ENCODE measurements at places on chromosomes 12 and 14.
A peak's percentile ranks its signal among the peaks of the same experiment; 100 is the strongest.

DNA sequence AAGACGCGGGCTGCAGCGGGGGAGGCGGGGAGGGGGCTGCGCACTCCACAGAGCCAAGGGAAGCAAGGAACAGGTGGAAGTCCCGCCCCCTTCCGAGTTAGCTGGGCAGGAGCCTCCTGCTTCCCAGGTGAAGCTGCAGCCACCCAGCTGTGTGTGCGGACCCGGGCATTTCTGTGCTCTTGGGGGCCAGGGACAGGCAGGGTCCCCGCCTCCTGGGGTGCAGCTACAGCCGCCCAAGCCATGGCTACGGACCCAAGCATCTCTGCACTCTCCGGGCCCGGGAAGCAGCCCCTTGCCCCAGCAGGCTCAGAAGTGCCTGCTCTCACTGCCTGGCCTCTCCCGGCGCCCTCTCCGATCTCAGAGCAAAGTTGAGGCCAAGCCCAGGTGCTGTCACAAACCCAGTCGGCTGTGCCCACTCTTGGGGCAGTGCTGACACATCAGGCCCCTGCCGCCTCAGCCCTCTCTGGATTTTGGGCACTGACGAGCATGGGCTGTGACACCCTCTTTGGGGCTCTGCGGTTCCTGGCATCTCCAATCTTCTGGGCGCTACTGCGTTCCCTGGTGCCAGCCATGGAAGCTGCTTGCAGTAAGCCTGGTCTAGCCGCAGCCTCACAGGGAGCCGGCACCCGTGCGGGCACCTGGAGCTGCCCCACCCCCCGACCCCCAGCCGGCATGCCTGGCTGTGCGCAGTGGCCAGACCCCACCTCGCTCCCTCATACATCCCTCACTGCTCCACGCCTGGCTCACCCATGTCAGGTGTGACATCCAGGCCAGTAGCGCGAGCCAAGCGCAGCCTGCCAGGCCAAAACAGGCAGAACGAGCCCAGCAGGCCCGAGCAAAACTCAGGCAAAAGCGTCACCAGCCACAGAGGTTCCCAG, 8.5 kb upstream of the MGAT4C start:
- DNase-seq = no peak

DNA sequence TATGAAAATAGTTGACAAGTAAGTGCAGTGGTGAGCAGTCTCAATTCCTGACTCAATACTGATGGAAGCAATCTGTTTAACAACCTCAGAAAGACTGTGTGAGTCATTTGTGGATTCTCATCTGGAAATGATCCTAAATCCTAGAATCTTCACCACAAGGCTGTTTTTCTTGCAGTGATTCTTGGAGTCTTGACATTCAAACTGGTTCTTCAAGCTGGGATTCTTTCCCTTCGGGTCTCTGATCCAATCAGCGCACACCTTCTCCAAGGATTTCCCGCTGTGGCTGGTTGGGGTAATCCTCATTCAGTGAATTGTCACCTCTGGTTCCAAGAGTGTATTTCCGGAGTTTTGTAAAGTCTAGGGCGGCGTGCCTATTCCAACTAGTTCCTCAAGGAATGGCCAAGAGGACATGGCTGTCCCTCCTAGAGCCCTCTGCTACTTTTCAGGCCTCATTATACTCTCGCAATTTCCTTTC, 37.7 kb upstream of the FOXJ2 start:
- no peak for DNase-seq

DNA sequence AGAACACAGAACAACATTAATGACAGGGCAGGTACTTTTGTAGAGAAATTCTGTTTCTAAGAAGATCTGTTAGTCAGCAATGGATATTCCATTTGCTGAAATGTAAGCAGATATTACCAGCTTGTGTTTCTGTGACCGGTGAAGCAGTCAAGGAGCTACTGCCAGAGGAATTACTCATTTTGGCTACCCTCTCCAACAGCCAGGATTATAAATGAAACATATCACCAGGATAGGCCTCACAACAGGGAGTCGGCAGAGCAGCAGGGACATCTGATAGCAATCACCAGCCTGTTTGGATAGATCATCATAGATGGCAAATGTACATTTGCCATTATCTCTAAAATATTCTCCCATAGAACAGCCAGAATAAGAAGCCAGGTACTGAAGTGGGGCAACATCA, 440.7 kb downstream of the KCNH5 start:
- DNase-seq = no peak

DNA sequence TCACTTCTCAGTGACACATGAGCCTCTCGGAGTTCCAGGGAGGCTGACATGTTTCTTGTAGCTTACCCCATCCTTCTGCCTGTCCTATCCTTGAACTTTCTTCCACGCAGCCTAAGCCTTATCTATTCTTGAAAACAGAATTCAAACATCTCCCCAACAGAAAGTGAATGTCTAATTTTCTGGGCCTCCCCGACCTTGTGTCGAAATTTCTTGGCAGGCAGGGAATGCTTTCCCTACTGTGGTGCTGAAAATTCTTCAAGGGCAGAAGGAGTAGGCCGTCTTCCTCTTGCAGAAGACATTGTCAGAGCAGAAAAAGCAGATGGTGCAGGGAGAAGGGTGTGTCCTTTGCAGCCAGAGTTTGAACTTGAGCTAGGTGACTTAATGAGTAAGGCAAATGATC, 63.0 kb upstream of the TCL1B start:
- DNase-seq = no peak

- peak; percentile 37 for DNase-seq
Observed at GRCh38 chr12:116537101-116537904, 21.9 kb upstream of the MAP1LC3B2 start.

- DNase-seq = peak; percentile 82
Observed at GRCh38 chr14:20782280-20782890, 1.3 kb downstream of the RNASE6 start.

- DNase-seq = no peak
Observed at GRCh38 chr14:65195042-65195719, 92.9 kb upstream of the MAX start.

DNA sequence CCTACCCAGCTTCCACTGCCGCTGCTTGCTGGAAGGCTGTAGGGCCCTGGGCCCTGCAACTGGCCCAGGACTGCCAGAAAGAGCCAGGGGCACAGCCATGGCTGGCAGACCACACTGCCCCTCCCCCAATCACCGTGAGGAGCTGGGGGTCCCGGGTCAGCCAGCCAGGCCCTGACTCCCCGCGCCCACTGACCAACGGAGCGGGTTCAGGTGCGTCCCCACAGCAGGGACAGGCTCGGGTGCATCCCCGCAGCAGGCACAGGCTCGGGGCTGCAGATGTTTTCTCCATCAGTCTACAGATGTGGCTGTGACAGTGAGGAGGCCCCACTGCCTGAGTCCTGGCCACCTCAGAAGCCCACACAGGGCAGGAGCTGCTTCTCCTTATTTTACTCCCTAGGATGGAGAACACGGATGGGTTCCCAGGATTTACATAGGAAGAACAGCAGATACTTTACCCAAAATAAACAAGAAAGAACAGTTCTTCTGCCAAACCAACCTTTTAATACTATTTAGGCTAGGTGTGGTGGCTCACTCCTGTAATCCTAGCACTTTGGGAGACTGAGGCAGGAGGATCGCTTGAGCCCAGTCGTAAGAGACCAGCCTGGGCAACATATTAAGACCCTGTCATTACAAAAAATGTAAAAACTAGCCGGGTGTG, 61.1 kb downstream of the TESC start:
- DNase-seq = no peak

GRCh38 chr14:93789228-93790130, 1.2 kb upstream of the PRIMA1 start:
- DNase-seq = no peak

- peak; percentile 93 for DNase-seq
Observed at GRCh38 chr12:131894313-131894860, at the start of gene ULK1. ULK1 (plus strand) TSS chr12:131894622; CDS start chr12:131895002, 380 bp downstream.

- no peak for DNase-seq
Observed at GRCh38 chr12:13509740-13510139, 313.2 kb downstream of the EMP1 start.

DNA sequence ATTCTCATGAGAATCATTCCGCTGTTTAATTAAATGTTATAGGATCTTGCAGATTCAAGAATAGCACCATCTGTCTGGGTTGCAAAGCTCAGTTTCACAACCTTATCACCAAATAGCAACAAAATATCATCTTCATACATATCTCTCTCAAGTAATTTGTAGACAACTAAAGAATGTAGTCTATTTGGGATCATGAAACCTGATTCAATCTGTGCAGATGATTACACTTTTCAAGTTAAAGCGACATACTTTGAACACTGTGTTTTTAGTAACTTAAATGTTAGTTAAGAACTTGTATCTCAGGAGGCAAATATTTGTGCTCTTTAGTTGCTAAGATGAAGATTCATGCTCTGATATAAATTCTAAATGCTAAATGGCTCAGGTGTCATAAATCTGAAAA, 14.8 kb downstream of the MED13L start:
- DNase-seq = no peak

DNA sequence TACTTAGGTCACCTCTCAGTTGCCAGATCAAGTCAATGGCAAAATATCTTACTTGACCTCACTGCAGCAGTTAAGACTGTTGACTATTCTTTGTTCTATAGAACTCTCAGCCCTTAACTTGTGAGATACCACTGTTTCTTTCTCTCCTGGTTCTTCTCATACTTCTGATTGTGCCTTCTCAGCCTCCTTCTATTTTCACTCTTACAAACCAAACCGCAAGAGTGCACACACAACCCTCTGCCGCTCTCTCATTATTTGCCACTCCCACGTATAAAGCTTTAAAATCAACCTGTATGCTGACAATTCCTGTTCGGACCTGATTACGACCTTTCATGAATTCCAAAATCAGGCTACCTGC, 4.5 kb downstream of the E2F7 start:
- no peak for DNase-seq

- DNase-seq = no peak
Observed at GRCh38 chr14:81144824-81145603, 75.7 kb downstream of the GTF2A1 start.

GRCh38 chr12:61355105-61355504, 905.1 kb upstream of the USP15 start:
- no peak for DNase-seq

DNA sequence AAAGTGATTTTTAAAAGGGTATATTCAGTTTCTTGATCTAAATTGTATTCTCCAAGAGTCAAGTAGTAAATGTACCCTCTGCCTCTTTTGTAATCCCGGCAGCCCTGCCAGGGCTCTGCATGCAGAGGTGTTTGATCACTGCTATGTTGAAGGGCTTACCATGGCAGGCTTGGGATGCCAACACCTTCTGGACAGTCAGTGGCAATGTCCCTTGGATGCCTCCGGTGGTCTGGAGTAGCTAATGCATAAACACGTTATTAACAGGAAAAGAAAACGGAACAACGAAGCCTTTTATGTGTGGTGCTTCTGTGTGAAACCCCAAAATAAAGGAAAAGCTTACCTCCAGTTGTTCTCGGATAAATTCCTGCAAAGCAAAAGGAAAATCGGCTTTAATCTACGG, 19.9 kb downstream of the EIF2B2 start:
- DNase-seq = peak; percentile 30

DNA sequence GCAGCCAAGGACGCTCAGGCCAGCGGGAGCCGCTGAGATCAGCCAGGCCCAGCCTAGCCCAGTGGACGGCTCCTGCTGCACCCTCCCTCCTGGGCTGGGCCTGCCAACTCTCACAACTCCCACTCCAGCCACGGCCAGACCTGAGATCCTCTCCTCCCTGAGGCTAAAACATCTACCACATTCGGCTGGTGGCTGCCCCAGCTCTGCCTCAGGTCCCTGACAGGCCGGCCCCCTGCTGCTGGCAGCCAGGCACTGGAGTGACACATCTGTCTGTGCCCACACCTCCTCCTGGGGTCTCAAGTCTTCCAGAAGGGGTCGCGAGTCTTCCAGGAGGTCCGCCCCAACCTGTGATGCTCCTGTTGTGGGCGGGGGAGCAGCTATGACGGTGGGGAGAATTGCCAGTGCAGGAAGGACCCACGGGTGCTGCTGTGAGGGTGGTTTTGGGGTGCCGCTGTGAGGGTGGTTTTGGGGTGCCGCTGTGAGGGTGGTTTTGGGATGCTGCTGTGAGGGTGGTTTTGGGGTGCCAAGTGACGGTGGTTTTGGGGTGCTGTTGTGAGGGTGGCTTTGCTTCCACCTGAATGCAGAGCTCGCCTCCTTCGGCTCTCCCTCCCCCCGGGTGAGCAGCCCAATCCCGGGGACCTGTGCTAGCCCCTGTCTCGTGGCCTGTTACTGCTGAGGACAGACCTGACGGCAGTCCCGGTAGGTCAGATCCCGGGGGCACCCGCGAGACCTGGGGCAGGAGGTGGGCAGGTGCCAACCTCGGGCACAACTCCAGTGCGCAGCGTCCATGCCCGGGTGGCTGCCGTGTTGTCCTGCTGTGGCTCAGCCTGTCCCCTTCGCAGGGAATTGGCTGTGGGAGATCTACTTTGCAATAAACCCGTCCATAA, 27.5 kb upstream of the C14orf180 start:
- no peak for DNase-seq

- no peak for DNase-seq
Observed at GRCh38 chr12:49079793-49080192, 10.0 kb upstream of the RHEBL1 start.

DNA sequence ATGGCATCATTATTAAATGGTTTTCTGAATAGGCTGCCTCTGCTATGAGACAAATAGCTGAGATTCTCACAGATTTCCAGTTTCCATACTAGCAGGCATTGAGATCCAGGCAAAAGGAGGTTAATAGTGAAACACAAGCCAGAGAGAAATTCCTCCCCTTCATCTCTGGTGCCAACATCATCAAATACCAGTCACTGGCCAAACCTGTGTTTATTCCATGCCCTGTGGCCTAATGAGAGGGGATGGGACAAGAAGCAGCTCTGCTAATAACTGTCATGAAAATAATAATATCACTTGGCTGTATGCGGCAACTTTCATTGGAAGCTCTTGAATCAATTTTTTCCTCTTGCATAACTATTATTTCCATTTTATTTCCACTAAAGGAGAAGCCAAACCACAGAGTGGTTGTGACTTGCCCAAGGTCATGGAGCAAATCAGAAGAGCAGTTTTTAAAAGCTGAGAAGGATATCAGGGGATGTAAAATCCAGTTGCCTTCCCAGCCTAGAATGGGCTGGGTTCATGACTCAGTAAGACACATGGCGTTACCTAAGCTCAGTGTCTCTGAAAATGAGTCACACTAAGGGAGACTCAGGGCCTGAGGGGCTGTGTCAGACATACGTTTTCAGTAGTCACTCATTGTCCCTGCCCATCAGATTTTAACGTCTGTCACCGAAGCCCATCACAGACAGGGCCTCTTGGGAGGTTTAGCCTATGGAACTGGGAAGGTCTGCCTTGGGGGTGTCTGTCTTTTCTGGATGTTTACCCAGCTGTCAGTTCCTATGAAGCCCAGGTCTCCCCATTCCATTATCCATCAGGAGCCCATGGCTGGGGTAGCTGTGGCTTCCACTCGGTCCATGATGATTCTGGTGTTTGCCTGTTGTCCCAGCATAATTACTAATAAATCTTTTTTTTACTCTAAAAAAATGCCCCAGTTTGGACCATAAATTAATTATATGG, 208.8 kb upstream of the EEA1 start:
- peak; percentile 75 for DNase-seq

- DNase-seq = peak; percentile 6
Observed at GRCh38 chr12:65656891-65657351, 167.4 kb upstream of the HMGA2 start.

GRCh38 chr12:38934686-38935085, 29.3 kb upstream of the CPNE8 start:
- DNase-seq = no peak

GRCh38 chr12:42162965-42163364, 18.3 kb upstream of the GXYLT1 start:
- DNase-seq = no peak

- DNase-seq = no peak
Observed at GRCh38 chr12:131000000-131000486, 46.3 kb downstream of the ADGRD1 start.

Measured in suppressor macrophage (primary cell).